Daoy (cell line): ENCODE measurements at places on chromosomes 6 and 20. TPM values are rescaled to one million over a fixed set of nuclear protein-coding genes. Genes with fewer than 3 reads are reported as not detected.

DNA sequence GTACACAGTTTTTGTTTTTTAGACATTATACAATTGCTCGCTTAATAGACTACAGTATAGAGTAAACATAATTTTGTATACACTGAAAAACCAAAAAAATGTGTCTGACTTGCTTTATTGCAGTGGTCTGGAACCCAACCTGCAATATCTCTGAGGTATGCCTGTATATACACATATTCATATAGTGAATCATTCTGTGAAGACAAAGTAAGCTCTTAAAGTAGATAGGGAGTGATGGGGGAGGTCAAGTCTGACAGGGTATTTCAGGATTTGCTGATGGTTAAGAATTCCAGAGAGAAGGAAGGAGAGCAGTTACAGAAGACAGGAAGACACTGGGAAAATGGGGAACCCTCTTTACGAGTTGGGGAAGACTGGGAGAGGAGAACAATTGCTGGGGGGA lies 417.9 kb downstream of the CD109 start:
- DNase-seq: no peak

DNA sequence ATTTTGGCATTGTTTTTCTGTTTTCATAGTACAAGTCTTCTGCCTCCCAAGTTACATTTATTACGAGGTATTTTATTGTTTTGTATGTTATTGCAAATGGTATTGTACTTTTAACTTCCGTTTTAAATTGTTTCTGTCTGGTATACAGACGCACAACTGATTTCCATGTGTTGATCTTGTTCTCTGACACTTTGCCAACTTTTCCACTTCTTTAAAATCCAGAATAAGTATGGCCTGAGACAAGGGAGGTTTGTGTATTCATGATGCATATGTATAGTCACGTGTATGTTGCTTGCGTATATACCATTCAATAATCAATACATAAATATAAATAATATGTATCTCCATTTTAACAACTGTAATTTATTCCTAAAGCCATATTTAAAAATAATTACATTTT lies 41.2 kb downstream of the THBS2 start:
- DNase-seq: no peak

Gene RIN2
- 10.6 and 18.4 TPM in 2 replicates for total RNA-seq

Gene C20orf96
- 0.51 and 0.57 TPM in 2 replicates for total RNA-seq

- no peak for DNase-seq
Measured at GRCh38 chr20:55649254-55649653, 356.1 kb downstream of the CBLN4 start.

DNA sequence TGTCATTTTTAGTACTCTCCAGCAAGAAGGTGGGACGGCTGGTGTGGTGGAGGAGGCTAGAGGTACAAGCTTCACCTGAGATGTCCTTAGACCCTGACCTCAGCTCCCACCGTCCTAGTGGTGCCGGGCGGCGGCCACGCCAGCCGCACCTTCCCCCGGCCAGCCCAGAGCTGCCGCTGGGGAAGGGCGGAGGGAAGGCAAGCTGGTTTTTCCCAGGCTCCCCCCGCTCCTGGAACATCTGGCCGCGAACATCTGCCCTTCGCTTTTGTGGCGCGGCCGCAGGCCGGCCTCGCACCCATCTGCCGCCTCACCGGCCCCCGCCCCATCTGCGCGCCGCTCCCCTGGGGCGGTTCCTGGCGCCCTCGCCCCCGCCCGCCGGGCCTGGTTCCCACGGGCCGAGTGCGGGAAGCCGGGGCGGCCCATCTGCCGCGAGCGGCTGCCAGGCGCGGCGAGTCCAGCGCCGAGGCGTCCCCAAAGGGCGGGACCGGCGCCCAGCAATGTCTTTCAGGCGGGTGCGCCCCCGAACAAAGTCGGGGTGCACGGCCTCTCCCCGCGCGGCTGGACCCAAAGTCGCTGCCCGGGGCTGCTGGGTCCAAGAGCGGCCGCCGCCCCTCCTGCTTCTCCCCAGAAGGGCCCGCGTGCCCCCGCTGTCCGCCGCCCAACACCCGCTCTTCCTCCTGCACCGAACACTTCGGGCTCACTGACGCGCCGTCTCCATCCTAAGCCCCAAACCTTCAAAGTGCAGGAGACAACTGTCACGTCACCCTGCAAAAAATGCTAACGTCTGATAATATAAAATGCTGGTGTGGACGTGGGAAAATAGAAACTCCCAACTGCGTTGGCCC lies 17.3 kb upstream of the ID1 start:
- peak; percentile 66 for DNase-seq

GRCh38 chr6:55474382-55474781 lies 104.6 kb downstream of the HMGCLL1 start:
- DNase-seq: no peak

Gene MAN1A1
- 13.0 and 22.9 TPM in 2 replicates for total RNA-seq

Gene OR2J3
- total RNA-seq: not detected in 2 replicates

GRCh38 chr6:158783851-158784250 lies 35.3 kb downstream of the EZR start:
- no peak for DNase-seq

DNA sequence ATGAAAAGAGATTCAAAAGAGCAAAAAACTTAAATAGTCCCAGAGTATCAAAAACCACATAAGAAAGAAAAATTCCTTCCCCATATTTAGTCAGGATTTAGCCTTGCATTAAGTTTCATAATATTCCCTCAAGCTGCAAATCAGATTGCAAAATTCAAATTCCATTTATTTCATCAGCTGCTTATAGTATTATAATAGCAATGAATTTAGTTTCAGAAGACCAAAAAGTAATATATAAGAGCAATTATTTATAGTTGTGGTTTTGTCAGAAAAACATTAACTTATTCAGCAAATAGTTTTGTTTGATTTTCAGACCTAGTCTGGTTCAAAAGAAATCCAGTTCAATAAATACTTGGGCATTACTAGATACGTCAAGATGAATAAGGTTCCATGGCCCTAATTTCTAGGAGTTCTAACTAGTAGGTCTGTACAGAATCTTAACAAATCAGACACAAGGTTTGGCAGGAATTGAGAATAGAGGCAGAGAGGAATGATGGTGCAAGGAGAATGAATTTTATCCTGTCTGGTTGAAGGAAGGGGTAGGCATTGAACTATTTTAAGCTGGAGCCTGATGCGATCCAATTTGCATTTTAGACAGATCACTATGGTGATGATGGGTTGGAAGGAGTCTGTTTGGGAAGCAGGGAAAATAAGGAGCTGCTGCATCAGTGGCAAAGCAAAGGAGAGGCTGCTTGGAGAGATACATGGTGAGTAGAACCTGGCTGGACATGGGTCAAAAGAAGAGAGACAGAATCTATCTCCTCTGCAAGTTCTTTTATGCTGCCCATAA lies 163.9 kb upstream of the STXBP5 start:
- no peak for DNase-seq

Gene RGL2
- total RNA-seq: 16.7 and 19.2 TPM in 2 replicates

- no peak for DNase-seq
Measured at GRCh38 chr6:36355819-36356218, 19.1 kb upstream of the BNIP5 start.

GRCh38 chr6:38499529-38500096 lies 140.1 kb downstream of the BTBD9 start:
- no peak for DNase-seq

GRCh38 chr6:17994019-17994418 lies 6.6 kb upstream of the KIF13A start:
- DNase-seq: no peak

Gene RSPO3
- not detected in 2 replicates for total RNA-seq

DNA sequence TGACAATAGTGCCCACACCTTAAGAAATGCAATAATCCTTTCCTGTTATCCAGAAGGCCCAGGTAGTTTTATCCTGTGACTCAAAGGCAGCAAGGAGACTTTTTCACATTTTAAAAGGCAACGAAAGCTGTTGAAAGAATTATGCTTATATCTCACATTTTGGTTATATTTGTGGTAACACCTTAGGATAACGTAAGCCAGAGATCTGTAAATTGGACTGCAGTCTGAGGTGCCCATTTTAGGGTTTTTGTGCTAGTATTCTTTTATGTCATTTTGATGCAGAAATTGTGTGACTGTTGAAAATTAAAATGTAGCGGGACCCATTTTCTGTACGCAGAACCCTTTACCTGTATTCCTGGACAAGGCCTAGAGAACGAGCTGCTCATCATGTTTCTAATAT lies 24.3 kb upstream of the MTHFD1L start:
- DNase-seq: no peak

Gene SLC24A3
- 0.06 TPM in 1 of 2 replicates, not detected in the other for total RNA-seq

DNA sequence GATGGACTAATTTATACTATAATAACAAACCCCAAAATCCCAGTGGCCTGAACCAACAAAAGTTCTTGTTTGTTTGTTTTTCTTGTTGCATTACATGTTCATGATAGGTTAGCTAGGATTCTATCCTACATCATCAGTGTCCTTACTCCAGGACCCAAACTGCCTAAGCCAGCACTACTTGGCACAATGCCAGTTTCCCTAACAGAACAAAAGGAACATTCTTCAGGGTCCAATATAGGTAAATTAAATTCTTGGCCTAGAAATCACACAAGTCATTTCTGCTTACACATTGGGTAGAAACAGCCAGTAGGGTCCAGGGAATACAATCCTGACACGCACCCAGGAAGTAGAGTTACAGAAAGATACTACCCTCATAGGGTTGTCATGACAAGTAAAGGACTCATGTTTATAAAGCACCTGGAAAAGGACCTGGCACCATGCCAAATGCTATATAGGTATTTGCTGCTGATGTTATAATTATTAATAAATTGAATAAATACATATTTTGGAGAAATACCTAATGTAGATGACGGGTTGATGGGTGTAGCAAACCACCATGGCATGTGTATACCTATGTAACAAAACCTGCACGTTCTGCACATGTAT lies 38.8 kb downstream of the RCAN2 start:
- no peak for DNase-seq

DNA sequence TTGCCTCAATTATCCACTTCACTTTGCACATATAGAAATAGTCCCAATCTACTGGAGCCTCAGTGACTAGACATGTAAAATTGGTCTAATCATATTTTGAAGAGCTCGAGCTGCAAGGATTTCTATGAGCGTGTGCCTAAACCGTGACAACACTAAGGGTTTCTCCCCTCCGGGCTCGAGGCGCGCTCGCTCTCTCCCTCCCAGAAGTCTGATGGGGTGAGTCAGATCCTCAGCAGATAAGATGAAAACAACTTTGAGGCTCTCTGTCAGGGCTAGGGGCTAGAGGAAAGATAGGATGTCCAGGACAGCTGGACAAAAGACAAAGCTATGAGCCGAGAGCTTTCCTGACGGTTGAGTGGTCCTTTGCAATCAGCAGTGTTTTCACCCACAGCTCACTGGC lies 16.8 kb downstream of the GNAS-AS1 start:
- DNase-seq: peak; percentile 38

DNA sequence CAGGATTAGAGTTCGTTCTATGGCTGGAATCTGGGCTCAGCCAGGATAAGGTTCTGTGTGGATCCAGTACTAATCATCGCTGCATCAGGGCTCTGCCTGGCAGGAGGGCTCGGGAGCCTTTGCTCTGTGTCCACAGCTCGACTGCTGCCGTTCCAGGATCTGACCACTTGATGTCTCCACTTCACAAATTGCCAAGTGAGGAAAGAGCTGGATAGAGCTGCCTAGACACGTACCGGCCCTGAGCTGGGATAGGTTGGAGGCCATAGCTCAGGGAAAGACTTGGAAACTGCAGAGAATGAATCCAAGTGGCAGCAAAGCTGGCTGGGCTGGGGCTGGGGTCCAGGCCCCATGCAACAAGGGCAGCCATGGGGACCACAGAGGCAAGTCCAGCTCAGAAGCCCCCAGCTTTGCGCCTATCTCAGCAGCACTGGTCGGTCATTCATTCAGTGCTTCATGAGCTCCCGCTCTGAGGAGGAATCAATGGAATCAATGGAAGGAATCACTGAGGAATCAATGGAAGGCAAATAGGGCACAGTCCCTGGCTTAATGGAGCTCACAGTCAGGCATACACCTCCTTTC lies 38.0 kb upstream of the TOP1 start:
- DNase-seq: peak; percentile 85
